ENCODE measurements at places on chromosomes 2 and 18. TPM values are rescaled to one million over a fixed set of nuclear protein-coding genes. Genes with fewer than 3 reads are reported as not detected.

DNA sequence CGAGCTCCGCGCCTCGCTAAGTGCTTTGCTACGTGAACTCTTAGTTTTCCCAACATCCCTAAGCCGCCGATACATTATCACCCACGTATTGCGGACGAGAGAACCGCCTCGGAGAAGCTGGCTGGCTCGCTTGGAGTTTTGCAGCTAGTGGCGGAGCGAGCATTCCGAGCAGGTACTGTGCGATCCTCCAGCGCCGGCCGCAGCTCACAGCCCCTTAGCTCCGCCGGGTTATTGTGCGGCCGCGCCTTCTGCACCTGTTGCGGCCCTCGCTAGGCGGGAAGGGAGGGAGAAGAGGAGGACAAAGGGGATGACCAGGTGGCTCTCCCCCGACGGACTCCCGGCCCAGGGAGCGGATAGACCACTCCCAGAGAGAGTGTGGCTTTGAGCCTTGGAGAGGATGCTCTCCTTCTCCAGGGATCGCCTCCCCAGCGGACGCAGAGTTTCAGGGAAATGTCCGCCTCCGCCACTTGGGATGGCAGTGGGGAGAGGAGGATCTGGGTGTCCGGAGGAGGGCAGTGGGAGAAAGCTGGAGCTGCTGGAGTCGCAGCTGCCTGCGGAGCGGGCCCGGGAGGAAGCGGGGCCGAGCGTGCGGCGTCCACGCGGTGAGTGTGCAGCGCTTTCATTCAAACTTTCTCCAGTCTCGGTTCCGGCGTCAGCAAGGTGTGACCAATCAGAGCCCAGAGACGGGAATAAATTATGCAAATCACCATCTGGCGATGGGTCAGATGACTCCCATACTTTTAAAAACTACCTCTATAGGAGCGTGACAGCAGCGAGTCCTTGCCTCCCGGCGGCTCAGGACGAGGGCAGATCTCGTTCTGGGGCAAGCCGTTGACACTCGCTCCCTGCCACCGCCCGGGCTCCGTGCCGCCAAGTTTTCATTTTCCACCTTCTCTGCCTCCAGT lies at the start of gene LIPG:
Gene LIPG (plus strand): TSS at position 769 of the 905 bp plus-strand sequence. CDS start 252 bp downstream, outside the sequence.
- peaks cover 16% of the 10 kb centered on the region for H3K4me1 ChIP-seq
- H3K27me3 ChIP-seq, result no peaks in the 10 kb centered on the region
- peaks cover 56% of the 10 kb centered on the region for H3K36me3 ChIP-seq
- DNase-seq, result peak; percentile 83
- H3K27ac ChIP-seq, result peak within 1 kb of the TSS; percentile 77

- no peak overlapping the region for H3K27ac ChIP-seq
- H3K4me1 ChIP-seq, result peaks cover 9% of the 10 kb centered on the region
- H3K36me3 ChIP-seq, result peaks cover 21% of the 10 kb centered on the region
- no peak for DNase-seq
These were observed 36.1 kb downstream of the TFCP2L1 start for GRCh38 chr2:121248766-121249343.

- no peaks in the 10 kb centered on the region for H3K27me3 ChIP-seq
- H3K4me1 ChIP-seq, result peaks cover 13% of the 10 kb centered on the region
- DNase-seq, result no peak
These were observed 13.8 kb downstream of the BABAM2 start for GRCh38 chr2:27904405-27904665.

GRCh38 chr18:56389190-56389589 lies 249.2 kb downstream of the TXNL1 start:
- no peak overlapping the region for H3K4me3 ChIP-seq
- no peak overlapping the region for H3K27ac ChIP-seq
- DNase-seq, result no peak
- H3K27me3 ChIP-seq, result peaks cover 13% of the 10 kb centered on the region
- no peaks in the 10 kb centered on the region for H3K4me1 ChIP-seq
- no peaks in the 10 kb centered on the region for H3K36me3 ChIP-seq

DNA sequence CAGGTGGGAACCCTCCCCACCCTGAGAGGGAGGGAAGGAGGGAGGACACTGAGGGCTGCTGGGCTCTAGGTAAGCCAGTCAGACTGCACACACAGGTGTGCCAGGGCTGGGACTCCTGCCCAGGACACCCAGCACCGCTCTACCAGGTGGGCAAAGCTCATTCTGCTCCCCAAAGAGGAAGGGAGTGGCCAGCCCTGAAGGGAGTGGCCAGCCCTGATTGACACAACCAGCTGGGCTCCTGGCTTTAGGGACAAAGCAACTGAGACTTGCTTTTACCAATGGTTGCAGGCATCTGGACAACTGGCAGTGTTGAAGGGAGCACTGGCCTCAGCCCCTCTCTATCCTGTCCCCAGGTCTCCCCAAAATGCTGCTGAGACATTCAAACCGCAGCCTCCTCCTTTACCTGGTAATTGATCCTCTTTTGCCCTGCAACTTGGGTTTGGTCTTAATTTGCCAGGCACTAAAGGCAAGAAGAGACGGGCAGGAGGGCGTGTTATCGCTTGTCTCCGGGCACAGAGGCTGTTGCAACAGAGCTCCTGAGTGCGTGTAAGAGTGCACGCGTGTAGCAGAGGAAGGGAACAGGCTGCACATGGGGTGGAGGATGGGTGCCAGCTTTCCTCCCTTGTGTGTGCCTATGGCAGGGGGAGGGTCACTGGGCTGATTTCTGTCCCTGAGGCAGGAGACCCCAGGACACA lies 14.5 kb upstream of the FOSL2 start:
- DNase-seq, result peak; percentile 60
- no peak overlapping the region for H3K4me3 ChIP-seq
- H3K27me3 ChIP-seq, result no peaks in the 10 kb centered on the region
- H3K27ac ChIP-seq, result peak overlapping the region; percentile 21

GRCh38 chr18:24118750-24119577 lies 19.9 kb upstream of the CABYR start:
- H3K4me1 ChIP-seq, result peaks cover 25% of the 10 kb centered on the region
- DNase-seq, result peak; percentile 74
- no peak overlapping the region for H3K27ac ChIP-seq
- no peaks in the 10 kb centered on the region for H3K36me3 ChIP-seq
- no peak overlapping the region for H3K4me3 ChIP-seq

GRCh38 chr2:44143701-44144100 lies 25.0 kb upstream of the PPM1B start:
- H3K4me1 ChIP-seq, result no peaks in the 10 kb centered on the region
- no peak overlapping the region for H3K4me3 ChIP-seq
- no peak overlapping the region for H3K27ac ChIP-seq
- DNase-seq, result no peak
- no peaks in the 10 kb centered on the region for H3K36me3 ChIP-seq

- H3K27ac ChIP-seq, result no peak overlapping the region
- H3K4me3 ChIP-seq, result no peak overlapping the region
- H3K36me3 ChIP-seq, result no peaks in the 10 kb centered on the region
- no peak for DNase-seq
These were observed 23.1 kb downstream of the FAM178B start for GRCh38 chr2:96963316-96963715.

DNA sequence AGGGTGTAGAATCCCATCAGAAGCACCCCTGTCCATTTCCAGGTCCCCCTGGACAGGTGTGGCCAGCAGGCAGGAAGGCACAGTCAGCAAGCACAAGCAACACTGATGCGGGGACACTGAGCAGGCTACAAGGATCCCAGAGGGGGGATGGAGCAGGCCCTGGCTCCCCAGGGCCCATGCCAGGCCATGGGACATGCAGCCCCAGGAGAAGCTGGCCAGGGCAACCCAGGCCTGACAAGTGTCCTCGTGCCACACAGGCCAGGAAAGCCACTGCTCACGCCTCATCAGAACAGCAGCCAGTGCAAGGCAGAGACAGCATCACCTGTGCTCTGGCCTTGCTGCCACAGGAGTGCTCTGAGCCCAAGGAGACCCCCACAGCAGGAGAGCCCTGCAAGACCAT lies 14.1 kb upstream of the GPC1 start:
- H3K36me3 ChIP-seq, result peaks cover 18% of the 10 kb centered on the region
- H3K27me3 ChIP-seq, result peaks cover 5% of the 10 kb centered on the region
- H3K4me3 ChIP-seq, result no peak overlapping the region
- no peak for DNase-seq
- H3K27ac ChIP-seq, result no peak overlapping the region
- peaks cover 7% of the 10 kb centered on the region for H3K4me1 ChIP-seq

- no peaks in the 10 kb centered on the region for H3K27me3 ChIP-seq
- H3K36me3 ChIP-seq, result peaks cover 12% of the 10 kb centered on the region
- no peak overlapping the region for H3K27ac ChIP-seq
- DNase-seq, result no peak
These were observed 172.0 kb downstream of the MGAT5 start for GRCh38 chr2:134425724-134426496.

DNA sequence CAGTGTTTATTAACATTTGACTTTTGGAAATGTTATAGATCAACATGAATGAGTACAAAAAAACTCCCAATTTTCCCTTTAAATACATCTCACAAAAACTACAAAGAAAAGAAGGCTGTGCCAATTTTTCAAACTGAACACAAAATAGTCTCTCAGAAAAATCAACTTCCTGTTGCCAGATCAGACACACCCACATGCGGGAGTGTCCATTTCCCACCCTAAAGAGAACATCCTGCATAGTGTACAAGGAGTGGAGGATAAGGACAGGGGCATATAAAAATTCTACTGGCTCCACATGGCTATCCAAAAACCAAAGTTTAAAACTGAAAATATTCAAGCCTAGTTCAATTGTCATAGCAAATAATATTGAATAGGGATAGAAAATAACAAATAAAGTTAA lies 165.3 kb downstream of the ATAD2B start:
- H3K36me3 ChIP-seq, result peaks cover 11% of the 10 kb centered on the region
- DNase-seq, result no peak
- no peaks in the 10 kb centered on the region for H3K27me3 ChIP-seq
- H3K4me3 ChIP-seq, result no peak overlapping the region

DNA sequence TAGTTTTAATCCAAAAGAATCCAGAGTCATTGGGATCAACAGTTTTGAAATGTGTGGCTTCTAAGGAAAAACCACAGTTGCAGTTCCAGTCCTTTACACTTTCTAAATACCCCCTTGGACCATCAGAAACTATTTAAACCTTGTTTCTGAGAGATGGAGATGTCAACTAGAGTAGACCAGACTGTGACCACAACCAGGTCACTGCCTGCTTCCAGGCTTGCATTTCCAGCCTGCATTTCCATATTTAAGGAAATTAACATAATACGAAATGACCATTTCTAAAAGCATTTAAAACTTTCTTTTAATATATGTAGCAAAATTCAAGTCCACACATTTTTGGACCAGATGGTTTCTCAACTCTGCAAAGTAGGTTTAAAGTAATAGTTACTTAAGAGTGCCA lies 38.4 kb downstream of the ADD2 start:
- no peak overlapping the region for H3K27ac ChIP-seq
- no peaks in the 10 kb centered on the region for H3K4me1 ChIP-seq
- peaks cover 92% of the 10 kb centered on the region for H3K27me3 ChIP-seq
- H3K36me3 ChIP-seq, result no peaks in the 10 kb centered on the region
- H3K4me3 ChIP-seq, result no peak overlapping the region

DNA sequence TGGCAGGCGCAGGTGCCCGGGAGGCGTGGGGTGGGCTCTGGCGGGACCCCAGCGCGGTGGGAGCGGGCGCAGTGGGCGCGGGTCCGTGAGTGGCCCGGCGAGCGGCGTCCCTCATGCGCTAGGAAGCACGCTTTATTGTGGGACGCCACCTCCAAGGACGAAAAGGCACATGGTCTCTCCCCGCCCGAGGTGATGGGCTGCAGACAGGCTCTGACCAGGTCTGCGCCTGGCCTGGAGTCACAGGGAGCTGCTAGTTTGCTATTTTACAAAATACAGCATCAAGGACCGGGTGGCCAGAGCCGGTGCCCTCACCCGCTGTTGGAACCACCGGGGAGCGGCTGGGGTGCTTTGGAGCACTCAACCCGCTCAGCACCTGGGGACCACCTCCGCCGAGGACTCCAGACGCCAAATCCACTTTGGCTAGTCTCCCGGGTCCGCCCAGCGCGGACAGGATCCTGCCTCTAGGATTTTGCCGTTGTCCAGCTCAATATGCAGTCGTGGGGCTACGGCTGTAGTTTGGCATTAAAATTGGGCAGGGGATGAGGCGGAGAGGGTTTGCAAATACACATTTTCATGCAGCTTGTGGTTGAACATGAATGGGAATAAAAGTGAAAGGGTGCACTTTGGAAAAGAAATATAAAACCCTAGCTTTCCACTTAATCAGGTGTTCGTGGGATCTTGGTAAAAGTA lies 65.4 kb downstream of the LRRFIP1 start:
- H3K4me3 ChIP-seq, result peak overlapping the region; percentile 84
- peak; percentile 42 for DNase-seq
- peak overlapping the region; percentile 91 for H3K27ac ChIP-seq
- peaks cover 66% of the 10 kb centered on the region for H3K4me1 ChIP-seq
- no peaks in the 10 kb centered on the region for H3K27me3 ChIP-seq

- DNase-seq, result no peak
- peaks cover 13% of the 10 kb centered on the region for H3K4me1 ChIP-seq
- H3K4me3 ChIP-seq, result no peak overlapping the region
- no peaks in the 10 kb centered on the region for H3K27me3 ChIP-seq
- no peak overlapping the region for H3K27ac ChIP-seq
These were observed 106.0 kb upstream of the FOSL2 start for GRCh38 chr2:28286678-28287077.

DNA sequence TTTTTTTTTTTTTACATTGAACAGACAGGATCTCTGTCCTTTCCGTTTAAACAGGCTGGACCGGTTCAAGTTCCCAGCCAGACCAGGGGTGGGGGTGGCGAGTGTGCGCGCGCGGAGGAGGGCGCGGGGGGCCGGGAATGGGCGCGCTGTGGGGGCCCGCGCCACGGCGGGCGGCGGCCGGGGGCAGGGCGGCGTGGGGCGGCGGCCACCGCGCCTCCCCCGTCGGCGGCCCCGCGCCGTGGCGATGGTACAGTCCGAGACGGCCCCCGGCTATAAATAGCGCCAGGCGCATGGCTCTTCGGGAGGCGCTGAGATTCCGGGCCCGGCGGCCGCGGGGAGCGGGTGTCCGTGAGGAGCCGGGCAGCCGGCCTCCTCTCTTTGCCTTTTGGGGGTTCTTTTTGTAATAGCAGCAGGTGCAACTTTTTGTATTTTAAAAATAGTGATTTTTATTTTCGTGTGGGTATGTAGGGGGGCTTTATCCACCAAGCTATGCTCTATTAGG lies 430 bp upstream of the CELF4 start:
- DNase-seq, result peak; percentile 62
- H3K27me3 ChIP-seq, result peaks cover 90% of the 10 kb centered on the region
- H3K4me1 ChIP-seq, result peaks cover 9% of the 10 kb centered on the region
- H3K36me3 ChIP-seq, result peaks cover 24% of the 10 kb centered on the region
- no peak overlapping the region for H3K27ac ChIP-seq

The LOXHD1 gene
- not detected for total RNA-seq

The SPDYA gene
- 2.0 TPM for total RNA-seq

The SCYGR2 gene
- total RNA-seq, result not detected

The TPRKB gene
- total RNA-seq, result 36.7 TPM

The PDCD1 gene
- not detected for total RNA-seq

The MYO3B gene
- total RNA-seq, result 7.1 TPM

The CCDC148 gene
- 5.1 TPM for total RNA-seq

The PPP4R3B gene
- total RNA-seq, result 49.2 TPM

The C2orf81 gene
- total RNA-seq, result 5.7 TPM

The BARD1 gene
- 43.2 TPM for total RNA-seq

Measured in Calu3 (cell line).